ENCODE measurements at places on chromosomes 1 and 21. TPM values are rescaled to one million over a fixed set of nuclear protein-coding genes. Genes with fewer than 3 reads are reported as not detected.

- peak; percentile 27 for DNase-seq
Measured at GRCh38 chr1:81670286-81670685, 130.4 kb upstream of the ADGRL2 start.

SLC16A4 gene
- total RNA-seq = 0.85 TPM

DNA sequence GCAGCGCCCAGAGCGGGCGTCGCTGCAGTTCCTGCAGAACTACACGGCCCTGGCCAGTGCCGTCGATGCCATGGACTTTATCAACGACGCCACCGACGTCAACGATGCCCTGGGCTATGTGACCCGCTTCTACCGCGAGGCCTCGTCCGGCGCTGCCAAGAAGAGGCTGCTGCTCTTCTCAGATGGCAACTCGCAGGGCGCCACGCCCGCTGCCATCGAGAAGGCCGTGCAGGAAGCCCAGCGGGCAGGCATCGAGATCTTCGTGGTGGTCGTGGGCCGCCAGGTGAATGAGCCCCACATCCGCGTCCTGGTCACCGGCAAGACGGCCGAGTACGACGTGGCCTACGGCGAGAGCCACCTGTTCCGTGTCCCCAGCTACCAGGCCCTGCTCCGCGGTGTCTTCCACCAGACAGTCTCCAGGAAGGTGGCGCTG, 22.0 kb downstream of the COL6A1 start:
- no peak for DNase-seq

OR2T29 gene
- not detected for total RNA-seq

- DNase-seq = peak; percentile 33
Measured at GRCh38 chr1:220775240-220775853, 11.4 kb upstream of the MTARC1 start.

GRIK1 gene
- not detected for total RNA-seq

DNA sequence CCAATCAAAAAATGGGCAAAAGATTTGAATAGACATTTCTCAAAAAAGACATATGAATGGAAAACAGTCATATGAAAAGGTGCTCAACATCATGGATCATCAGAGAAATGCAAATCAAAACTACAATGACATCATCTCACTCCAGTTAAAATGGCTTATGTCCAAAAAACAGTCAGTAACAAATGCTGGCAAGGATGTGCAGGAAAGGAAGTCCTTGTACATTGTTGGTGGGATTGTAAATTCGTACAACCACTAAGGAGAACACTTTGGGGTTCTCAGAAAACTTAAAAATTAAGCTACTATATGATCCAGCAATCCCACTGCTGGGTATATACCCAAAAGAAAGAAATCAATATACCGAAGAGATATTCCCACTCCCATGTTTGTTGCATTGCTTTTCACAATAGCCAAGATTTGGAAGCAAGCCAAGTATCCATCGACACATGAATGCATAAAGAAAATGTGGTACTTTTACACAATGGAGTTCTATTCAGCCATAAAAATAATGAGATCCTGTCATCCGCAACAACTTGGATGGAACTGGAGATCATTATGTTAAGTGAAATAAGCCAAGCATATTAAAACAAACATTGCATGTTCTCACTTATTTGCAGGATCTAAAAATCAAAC, 17.9 kb downstream of the GBP5 start:
- DNase-seq = no peak

Measured in G401 (cell line).